ENCODE measurements at places on chromosomes 2 and 18.

DNA sequence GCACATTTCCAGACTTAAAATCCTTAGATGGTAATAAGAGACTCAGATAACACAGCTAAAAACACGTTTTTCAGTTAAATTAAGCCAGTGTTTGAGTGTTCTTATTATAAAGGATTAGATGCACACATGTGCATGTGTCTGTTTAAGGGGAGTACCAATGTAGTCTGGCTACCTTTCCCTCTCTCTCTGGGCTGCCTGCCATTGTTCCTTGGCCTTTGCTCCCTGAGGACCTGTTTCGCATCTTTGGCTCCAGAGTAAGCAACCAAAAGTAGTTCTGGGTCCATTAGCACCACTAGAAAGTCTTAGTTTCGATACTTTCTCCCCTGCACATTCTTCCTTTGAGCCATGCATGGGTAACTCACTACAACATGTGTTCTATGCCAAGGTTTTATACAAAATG, 228.3 kb downstream of the TPGS2 start:
- no peak for DNase-seq

- DNase-seq = no peak
These were observed 498.8 kb upstream of the TCF4 start for GRCh38 chr18:56086786-56087185.

- DNase-seq = no peak
These were observed 10.6 kb downstream of the SCN3A start for GRCh38 chr2:165193178-165193777.

DNA sequence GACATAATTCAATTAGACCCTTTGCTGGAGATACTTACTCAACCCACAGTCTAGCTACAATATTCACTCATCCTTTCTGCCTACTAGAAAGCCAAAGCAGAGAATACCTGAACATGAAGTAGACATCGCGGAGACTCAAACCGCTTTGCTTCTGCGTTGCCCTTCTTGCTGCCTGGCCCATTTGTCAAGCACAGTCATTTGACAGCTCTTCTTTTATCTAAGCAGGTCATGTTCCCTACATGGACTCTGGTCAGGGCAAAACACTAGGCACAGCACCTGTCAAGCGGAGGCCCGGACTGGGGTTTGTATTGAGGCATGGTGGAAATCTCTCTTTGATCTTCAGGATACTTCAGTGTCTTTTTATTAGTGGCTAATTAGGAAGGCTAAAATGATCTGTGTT, 89.7 kb downstream of the FARSB start:
- no peak for DNase-seq

GRCh38 chr2:66535574-66536289, 100.8 kb downstream of the MEIS1 start:
- DNase-seq = no peak

GRCh38 chr2:171187177-171187576, 26.5 kb upstream of the TLK1 start:
- no peak for DNase-seq

DNA sequence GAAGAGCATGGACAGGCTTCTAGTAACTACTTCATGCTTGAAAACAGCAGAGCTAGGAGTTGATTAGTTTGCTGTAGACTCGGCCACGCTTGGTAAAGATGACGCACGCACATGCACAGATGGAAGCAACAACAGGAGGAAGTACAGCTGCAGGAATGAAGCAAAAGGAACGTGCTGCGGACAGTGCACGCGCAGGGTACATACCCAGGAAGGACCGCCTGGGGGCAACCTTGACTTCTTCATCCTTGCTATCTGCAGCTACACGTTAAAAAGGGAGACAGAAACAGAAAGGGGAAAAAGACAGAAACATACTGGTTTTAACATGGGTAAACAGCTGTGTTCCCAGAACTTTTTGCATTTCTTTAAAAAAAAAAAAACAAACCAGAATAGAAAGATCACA, 17.7 kb downstream of the SLC66A2 start:
- no peak for DNase-seq

GRCh38 chr18:63192126-63192884, 127.3 kb downstream of the BCL2 start:
- no peak for DNase-seq

- DNase-seq = no peak
These were observed at the start of gene GALNT3 for GRCh38 chr2:165793779-165794535. GALNT3 (minus strand) TSS chr2:165794247; CDS start chr2:165770700, 23,547 bp downstream.
